OCI-LY7 (cell line): ENCODE measurements at places on chromosomes 5 and 9.

GRCh38 chr5:100676817-100677631, 141.8 kb downstream of the FAM174A start:
- DNase-seq = no peak

- DNase-seq = no peak
These were observed 18.9 kb downstream of the ARL15 start for GRCh38 chr5:54291498-54291897.

DNA sequence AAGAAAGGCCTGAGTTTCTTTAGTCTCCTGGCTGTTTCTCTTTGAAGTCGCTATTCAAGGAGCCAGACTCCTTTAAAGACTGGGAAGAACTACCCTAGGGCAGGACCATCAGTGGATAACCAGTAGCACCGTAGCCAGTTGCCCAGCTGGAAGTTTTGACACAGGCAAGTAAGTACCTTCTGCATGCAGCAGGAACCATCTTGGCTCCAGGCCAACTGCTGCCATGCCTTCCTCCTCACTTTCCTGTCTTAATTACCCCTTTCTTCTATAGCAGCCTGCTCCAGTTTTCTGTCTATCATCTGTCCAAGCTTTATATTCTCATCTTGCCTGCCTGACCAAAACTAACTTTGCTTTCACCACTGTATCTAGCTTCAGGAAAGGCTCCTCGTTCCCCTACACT, 149.7 kb upstream of the SV2C start:
- no peak for DNase-seq

DNA sequence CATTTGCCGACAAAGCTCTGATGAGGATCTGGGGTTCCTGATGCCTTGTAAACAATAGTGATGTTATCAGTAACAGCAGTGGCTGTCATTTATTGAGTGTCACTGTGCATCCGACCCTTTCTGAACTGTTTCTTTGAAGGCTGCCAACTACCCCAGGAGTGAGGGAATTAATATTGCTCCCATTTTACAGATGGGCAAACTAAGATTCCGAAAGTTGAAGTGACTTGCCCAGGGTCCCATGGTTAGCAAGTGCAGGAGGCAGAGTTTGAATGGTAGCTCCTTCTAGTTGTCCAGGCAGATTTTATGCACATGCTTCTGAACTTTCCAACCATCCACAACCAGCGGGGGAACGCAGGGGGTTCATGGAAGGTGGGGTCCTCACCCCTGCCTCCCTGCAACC, 81.9 kb downstream of the COL27A1 start:
- no peak for DNase-seq

GRCh38 chr9:124507880-124508423, 753 bp upstream of the NR5A1 start:
- no peak for DNase-seq

GRCh38 chr9:83572524-83572923, 34.3 kb upstream of the FRMD3 start:
- DNase-seq = no peak

DNA sequence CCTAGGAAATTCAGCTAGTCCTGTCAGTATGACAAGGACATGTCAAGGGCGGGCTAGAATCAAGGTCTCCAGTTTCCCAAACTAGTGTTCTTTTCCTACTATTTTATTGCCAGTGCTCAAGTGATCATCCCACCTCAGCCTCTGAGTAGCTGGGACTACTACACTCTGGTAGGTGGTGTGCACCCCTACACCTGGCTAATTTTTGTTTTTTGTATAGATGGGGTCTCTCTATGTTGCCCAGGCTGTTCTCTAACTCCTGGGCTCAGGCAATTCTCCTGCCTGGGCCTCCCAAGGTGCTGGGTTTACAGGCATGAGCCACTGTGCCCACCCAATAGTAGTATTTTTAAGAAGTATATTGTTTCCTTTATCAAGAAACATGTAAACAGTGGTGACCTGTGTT, 54.0 kb downstream of the C9orf85 start:
- no peak for DNase-seq

- no peak for DNase-seq
These were observed 45.8 kb upstream of the RNF38 start for GRCh38 chr9:36445800-36446361.

- DNase-seq = no peak
These were observed 386.9 kb upstream of the IRX4 start for GRCh38 chr5:2269656-2270055.
